ENCODE measurements at places on chromosomes 5 and 9.

DNA sequence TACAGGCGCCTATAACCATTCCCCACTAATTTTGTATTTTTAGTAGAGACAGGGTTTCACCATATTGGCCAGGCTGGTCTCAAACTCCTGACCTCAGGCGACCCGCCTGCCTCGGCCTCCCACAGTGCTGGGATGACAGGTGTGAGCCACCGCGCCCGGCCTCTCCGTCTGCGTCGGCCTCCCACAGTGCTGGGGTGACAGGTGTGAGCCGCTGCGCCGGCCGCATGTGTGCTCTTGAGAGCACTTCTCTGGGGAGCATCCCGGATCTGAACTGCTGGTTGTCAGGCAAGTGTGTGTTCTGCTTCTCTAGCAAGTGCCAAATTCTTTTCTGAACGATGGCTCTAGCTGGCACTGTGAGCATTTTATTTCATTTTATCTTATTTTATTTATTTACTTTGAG is 3.7 kb upstream of the ENTPD2 start:
- no peak for DNase-seq

DNA sequence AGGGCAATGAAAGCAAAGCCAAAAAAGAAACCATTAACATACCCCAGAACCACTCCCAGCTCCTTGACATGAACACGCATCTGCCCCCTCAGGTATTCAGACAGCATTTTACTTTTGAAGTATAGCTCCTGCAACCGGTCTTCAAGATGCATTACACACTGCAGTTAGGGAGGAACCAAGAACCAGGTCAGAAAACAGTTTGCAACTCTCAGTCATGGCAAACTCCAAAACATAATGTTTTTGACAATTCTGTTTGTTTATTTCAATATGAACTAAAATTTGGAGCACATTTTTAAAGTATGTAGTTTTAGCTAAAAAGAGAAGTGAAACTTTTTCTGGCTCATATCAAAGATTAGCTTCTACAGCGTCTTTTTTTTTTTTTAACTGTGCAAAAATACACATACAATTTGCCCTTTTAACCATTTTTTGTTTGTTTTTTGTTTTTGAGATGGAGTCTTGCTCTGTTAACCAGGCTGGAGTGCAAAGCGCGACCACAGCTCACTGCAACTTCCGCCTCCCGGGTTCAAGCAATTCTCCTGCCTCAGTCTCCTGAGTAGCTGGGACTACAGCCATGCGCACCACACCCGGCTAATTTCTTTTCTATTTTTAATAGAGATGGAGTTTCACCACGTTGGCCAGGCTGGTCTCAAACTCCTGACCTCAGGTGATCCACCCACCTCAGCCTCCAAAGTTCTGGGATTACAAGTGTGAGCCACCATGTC is 12.2 kb upstream of the RAPGEF6 start:
- no peak for DNase-seq

DNA sequence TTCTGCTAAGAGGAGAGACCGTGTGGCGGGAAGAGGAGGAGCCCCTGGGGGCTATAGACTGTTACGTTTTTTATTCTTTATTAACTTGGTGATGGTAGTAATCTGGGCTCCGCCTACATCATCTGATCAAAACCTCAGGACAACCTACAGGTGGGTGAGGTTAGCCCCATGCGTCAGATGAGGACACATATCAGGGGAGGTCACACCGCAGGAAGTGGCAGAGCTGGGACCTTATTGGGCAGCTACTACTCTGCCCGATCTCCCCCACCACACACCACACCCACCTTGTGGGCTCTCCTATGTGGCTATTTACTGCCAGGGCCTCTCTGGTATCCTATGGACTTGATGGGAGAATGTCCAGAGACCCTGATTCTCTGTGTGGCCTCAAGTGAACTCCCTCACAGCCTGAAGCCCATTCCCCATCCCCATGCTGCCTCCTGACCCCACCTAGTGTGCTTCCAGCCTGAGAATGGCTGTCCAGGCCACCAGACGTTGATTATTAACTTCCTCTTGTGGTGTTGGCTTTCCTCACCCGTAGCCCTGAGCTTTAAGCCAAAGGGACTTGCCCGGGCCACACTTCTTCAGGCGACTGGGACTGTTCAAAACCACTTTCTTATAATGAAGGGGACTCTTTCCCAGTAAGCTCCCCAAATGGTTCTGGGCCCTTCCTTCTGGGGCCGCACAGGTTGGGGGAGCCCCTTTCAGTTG is 8.2 kb downstream of the UNC5A start:
- DNase-seq = no peak

- peak; percentile 50 for DNase-seq
Observed at GRCh38 chr5:86917117-86917579, 299.4 kb downstream of the COX7C start.

GRCh38 chr5:2310946-2311345 is 428.2 kb upstream of the IRX4 start:
- DNase-seq = no peak

DNA sequence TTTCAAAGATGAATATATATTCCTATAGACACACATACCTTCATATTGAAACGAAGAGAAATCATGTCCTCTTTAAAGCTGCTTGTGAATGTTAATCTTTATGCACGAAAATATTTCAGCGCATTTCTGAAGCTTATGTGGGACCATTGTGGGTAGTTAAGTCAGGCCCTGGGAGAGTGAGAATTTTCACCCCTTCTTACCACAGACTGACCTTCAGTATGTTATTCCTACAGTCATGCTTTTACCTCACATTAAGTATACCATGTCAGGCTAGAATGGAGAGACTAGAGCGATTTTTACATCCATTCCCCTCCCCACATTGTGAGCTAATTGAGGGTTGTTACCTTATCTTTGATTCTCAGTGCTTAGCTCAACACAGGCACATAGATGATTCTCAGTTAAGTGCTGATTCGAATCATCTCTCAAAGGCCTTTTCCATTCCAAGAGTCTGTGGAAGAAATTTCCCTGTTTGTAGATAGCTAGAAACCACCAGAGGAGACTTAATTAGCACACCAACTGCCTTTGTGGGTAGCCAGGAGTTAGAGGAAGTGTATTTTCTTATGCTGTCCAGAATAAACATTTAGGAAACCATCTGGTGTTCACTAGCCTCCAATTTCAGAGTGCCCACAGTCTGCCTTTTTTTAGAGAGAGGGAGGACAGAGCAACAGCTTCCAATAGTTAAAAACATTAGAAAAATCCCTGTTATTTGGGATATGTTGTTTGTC is 110.5 kb downstream of the MEGF10 start:
- no peak for DNase-seq

DNA sequence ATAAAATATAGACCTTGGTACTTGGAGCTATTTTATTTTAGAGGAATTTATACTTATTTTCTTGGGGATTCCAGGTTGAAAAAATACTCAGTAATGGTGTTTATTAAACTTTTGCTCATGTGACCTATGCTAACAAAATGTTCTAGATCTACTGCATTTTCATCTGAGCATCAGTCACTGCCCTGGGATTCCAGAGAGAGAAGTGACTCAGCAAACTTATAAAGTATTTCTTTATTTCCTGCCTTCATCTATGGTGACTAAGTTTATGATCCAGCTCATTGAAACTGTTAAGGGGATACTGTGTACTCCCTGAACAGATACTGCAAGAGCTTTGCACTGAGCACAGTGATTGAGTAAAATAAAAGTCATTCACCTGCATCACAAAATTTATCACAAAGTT is 298.5 kb upstream of the CDH18 start:
- DNase-seq = peak; percentile 79

DNA sequence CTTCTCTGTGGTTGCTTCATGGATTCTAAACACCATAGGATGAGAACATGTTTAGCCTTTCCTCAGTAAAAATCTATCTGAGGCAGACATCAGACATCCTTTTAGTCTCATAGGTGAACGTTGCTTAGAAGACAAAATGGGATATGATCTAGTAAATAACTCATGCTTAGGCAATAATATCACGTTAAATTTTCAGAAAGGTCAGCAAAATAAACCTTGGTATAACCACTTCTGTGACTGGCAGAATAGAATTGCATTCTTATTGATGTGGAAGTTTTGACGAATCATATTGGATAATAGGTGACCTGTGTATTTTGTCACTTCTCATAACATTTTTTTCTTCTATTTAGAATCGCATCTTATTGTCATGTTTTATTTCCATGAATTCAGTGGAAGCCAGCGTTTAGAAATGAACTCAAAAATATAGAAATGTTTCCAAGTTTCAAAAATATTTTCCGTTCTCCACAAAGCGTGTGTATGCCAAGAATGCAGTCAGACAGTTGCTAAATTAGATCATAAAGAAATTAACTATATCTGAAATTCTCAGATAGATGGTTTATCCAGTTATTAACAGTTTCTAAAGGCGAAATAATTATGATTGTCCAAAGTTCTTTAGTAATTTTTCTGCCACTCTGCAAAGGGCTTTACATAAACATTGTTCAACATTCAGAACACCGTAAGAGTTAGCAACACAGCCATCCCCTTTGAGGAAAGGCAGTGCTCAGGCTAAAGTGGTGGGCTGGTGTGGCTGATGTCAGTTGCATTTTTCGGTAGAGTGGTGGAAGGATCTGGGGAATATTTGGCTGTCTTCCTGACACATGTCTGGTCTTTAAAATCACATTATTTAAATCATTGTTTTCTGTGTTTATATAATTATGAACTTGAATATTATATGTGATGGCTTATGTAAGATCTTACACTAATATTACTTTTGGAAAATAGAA is 827.2 kb downstream of the MTRR start:
- no peak for DNase-seq

DNA sequence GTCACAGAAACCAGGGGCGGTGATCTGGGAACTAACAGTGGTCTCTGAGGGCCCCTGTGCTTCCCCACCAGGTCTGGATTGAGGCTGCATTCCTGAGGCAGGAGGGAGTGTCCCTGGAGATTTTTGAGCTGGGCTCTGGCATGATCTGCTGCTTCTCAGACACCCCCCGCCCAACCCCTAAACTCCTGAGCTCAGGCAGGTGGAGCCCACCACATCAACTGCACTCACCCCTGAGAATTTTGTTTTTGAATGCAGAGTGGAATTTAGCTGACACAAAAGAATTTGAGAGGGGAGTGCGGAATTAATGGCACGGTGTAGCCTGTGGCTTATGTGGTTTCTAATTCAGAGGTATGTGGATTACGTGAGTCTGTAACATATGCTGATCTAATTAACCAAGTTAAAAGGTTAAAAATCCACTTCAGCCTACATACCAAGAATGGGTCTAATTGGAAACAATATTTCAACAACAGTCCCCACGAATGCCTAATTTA is 23.9 kb upstream of the CTSL start:
- peak; percentile 84 for DNase-seq

DNA sequence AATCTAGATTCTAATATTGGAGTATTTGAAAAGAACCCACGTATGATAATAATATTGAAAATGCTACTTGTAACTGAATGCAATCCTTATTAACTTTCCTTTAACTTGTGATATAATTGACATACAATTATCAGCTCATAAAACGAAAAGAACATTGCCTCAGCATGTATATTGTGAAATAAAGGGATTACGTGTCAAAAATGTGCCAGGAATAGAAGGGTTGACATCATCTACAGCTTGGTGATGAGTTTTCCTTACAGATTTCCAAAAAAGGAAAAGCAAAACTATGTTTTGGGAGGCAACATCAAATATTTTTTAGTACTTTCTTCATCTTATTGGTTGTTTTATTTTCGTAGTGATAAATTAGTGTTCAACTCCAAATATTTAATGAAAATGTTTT is 266.0 kb upstream of the PTGER4 start:
- DNase-seq = peak; percentile 37

DNA sequence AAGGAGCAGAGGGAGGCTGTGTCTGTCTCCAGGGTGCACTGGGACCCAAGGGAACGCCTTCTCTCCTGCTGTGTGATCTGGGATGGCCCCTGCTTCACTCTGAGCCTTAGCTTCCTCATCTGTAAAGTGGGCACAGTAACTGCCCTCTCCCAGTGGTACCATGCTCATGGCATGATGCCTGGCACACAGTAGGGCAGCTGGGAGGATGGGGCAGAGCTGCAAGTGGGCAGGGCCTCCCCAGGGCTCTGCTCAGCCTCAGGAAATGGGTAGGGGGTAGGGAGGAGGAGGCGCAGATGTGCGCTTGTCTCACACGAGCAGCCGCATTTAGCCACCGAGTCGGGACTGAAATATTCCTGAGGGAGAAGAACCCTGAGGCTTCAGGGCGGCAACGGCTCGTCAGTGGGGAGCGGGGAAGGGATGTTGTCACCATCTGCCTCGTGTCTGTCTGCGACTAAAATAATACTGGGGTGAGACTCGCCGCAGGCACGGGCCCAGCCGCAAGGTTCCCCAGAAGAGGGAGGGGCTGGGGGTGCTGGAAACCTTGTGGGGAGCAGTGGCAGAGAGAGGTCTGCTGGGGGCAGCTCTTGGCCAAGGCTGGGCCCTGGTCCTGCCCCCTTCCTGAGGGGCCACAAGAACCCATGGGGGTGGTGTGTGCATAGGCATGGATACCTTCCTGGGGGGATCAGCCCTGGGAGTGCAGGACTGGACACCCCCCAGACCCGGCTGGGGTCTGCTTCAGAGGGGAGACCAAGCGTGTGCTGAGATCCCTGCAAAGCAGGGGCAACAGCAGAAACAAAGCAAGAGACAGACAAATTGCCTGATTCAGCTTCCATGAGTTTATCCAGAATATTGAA is 55.2 kb upstream of the PSD2 start:
- no peak for DNase-seq

DNA sequence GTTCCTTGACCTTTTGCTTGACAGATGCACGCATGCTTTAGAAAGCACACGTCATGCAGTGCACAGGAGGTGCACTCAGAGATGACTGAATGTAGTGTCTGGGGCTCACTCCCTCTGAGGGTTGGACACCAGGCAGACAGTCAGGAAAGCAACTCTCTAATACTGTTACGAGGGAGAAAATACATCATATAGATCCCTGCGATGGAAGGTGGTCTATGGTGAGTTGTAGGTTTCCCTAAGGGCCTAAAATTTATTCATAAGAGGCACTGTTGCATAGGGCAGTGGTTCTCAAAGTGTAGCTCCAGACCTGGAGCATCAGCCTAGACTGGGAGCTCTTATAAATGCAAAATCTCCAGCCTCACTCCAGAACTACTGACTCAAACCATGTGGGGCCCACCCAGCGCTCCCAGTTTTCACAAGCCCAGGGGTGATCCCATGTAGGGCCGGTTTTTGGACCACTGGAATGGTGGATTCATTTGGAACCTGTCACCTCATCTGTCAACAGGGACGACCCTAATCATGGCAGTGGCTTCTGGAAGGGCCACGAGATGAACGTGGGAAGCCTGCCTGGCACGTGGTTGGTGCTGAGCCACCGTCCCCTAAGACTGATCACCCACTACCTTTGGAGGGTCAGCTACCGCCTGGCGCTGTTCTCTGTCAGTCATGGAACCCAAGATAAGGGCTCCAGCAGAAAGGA is 16.8 kb upstream of the PHF19 start:
- DNase-seq = peak; percentile 23

GRCh38 chr5:30103052-30103451 is 1090.4 kb upstream of the CDH6 start:
- DNase-seq = peak; percentile 61

- peak; percentile 99 for DNase-seq
Observed at GRCh38 chr5:172764861-172765765, 5.9 kb downstream of the DUSP1 start.

DNA sequence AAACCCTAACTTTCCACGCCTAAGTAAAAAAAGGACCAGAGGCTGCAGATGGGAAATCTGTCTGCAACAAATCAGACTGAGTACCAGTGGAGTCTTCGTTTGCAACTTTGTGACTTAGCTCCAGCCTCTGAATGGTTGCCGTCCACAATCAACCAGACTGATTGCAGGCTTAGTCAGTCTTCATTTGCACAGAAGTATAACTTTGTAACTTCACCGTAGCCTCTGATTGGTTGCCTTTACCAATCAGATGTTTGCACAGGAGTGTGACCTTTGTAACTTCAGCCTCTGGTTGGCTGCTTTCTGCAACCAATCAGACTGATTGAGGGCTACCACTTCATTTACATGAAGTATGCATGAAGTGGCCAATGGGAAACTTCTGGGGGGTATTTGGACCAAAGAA is 53.7 kb downstream of the TGFBR1 start:
- DNase-seq = no peak

GRCh38 chr5:122584411-122585300 is 190.2 kb upstream of the SNX2 start:
- DNase-seq = peak; percentile 66

Data from fibroblast of upper back skin (primary cell).